ENCODE measurements at places on chromosomes 1 and 21.

DNA sequence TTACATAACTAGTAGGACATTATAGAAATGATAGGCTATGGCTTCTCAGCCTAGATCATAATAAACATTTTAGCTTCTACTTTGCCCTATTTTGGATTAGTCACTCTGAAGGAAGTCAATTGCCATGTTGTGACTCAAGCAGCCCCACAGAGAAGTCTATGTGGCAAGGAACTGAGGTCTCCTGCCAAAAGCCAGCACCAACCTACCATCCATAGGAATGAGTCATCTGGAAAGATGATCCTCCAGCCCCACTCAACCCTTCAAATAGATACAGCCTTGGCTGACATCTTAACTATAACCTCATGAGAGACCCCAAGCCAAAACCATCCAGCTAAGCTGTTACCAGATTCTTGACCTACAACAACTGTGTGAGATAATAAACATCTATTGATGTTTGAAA, 76.3 kb upstream of the BEND5 start:
- DNase-seq, result no peak

- DNase-seq, result no peak
Observed at GRCh38 chr1:35544976-35545375, 12.2 kb downstream of the KIAA0319L start.

- no peak for DNase-seq
Observed at GRCh38 chr1:161879261-161879660, 113.1 kb downstream of the ATF6 start.

GRCh38 chr21:45539046-45539795, 3.0 kb downstream of the SLC19A1 start:
- DNase-seq, result no peak

GRCh38 chr21:44263221-44263760, 1.6 kb upstream of the DNMT3L start:
- DNase-seq, result no peak

GRCh38 chr1:231187571-231187970, 25.7 kb downstream of the TRIM67 start:
- DNase-seq, result no peak
